ENCODE measurements at places on chromosomes 7 and 10.
A peak's percentile ranks its signal among the peaks of the same experiment; 100 is the strongest.

DNA sequence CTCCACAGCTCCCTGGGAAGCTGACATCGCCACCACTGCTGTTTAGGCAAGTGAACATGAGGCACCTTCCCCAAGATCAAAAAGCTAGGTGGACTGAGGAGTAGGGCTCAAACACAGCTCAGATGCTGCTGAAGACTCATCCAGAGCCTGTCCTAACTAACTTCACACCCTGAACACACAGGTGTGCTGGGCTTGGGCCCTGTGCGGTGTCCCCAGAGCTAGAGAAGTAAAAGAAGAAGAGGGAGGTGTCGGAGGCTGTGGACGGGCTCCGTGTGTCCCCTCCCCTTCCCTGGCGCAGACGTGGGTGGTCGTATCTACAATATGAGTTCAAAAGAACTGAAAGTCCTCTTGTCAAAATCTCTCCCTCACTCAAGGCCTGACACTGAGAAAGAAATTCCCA lies 373.4 kb upstream of the MGMT start:
- DNase-seq, result no peak

GRCh38 chr10:96758423-96758822 lies 38.1 kb upstream of the PIK3AP1 start:
- DNase-seq, result no peak

- no peak for DNase-seq
These were observed 192.3 kb downstream of the REEP3 start for GRCh38 chr10:63713191-63714144.

- DNase-seq, result peak; percentile 6
These were observed 260.4 kb downstream of the SEMA3A start for GRCh38 chr7:83934118-83934734.

GRCh38 chr7:27442455-27442854 lies 199.9 kb downstream of the EVX1 start:
- DNase-seq, result no peak

DNA sequence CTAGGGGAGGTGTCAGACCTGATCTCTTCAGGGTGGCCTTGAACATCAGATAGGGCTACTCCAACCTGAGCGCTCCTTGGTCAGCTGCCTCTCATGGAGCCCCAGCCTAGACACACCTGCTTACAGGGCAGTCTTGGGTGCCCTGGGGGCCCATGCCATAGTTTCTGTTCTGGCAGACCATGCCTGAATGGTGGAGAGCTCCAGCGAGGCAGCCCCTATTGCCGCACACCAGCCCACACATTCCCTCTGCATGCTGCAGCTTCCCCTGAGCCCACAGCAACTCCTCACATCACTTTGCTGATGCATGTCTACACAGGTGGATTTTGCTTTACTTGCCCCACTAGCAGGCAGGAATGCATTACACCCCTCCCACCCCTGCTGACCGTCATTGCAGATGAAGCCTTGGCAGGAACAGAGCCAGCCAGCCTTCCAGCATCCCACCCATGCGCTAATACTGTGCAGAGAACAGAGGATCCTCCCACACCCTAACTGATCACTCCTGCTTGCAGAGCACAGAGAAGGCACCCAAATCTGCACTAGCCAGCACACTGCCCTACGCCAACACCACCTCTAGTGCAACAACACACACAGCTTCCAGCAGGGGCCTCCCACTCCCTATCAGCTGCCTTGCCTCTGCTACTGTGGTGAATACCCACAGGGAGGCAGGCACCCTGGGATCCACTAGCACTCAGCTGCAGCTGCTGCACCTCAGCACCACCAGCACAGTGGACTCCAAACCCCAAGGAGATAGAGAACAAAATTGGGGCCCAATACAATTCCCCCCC lies 43.0 kb upstream of the GRM3 start:
- no peak for DNase-seq

- DNase-seq, result no peak
These were observed 202.2 kb upstream of the ETV1 start for GRCh38 chr7:14191686-14192098.

DNA sequence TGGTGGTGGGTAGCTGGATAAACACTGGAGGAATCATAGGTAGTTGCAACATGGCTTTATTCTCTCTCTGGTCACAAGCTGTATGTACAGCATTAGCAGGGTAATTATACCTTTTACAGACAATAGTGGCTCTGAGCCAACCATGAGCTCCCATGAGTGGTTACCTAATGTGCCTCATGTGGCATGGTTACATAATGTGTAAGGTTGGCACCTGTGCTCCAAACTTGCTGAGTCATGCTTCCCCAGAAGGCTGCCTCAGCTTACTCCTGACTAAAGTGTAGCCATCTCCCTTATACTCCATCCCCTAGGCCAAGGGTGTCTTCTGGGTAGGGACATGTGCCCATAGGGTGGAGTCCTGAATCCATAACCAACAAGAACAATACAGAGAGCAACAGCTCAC lies 345.3 kb upstream of the SEMA3C start:
- no peak for DNase-seq

DNA sequence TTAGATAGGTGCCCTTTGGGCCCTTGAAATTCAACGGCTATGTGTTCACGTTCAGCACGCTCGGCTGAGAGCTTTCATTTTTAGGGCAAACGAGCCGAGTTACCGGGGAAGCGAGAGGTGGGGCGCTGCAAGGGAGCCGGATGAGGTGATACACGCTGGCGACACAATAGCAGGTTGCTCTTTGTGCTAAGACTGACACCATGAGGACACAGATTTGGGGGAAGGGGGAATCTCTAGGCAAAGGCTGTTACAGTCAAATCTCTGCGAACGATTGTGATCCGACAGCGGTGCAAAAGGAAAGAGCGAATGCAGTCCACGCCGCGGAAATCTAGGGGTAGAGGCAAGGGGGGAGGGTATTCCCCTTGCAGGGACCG lies 667 bp downstream of the KLLN start:
- peak; percentile 60 for DNase-seq

DNA sequence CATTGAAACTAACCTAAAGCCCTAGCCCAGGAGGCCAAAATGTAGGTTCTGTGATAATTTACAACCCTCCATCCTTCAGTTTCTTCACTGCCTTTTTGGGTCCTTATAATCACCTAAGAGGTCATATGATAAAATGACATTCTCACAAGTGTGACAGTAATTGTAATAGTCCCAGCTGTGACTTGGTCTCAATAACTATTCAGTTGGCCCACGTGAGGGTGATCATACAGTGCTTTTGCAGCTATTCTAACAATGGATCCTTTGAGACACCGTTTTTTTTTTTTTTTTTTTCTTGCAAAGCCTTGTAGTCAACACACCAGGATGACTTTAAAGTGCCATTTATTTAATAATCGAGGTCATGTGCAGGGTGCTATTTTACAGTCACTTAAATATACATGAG lies 760.0 kb downstream of the PHTF2 start:
- no peak for DNase-seq

- DNase-seq, result no peak
These were observed 33.7 kb downstream of the ZNF37A start for GRCh38 chr10:38127812-38128211.

GRCh38 chr7:130649004-130649790 lies 19.4 kb downstream of the COPG2 start:
- DNase-seq, result peak; percentile 46

- peak; percentile 25 for DNase-seq
These were observed 22.6 kb upstream of the VDAC2 start for GRCh38 chr10:75187961-75188426.

DNA sequence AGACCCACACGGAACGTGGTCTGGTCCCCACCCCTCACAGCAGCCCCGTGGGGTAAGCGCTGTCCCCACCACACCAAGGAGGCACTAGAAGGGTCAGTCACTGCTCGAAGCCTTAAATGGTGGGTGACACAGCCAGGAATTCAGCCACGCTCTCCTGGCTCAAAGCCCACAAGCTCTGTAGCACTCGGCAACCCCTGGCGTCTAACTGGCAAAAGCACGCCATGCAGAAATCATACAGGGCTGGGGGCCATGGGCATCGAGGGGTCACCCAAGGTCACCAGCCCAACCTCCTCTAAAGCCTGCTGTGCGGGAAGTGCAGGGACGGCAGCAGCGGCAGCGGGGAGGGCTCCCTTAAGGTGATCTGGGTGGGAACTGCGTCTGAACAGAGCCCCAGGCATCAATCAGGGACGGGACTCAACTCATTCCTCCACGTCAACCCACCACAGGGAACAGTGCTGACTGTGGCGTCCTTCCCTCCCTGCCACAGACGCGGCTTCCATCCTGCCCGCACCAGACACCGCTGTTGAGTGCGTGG lies 7.8 kb downstream of the GPER1 start:
- no peak for DNase-seq

DNA sequence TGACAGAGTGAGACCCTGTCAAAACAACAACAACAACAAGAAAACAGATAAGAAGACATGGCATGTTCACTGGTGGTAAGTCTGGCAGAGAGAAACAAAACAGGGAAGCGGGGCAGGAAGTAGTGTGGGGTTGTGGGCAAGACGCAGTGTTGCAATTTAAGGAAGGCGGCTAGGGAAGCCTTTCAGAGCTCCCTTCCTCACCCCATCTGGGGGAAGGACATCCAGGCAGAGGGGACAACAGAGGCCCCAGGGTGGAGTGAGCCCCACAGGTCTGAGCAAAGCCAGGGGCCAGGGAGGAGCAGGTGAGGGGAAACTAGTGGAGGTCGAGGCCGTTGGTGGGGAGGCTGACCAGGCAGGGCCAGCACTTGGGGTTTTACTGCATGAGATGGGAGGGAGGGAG lies 16.8 kb downstream of the LAT2 start:
- DNase-seq, result no peak

DNA sequence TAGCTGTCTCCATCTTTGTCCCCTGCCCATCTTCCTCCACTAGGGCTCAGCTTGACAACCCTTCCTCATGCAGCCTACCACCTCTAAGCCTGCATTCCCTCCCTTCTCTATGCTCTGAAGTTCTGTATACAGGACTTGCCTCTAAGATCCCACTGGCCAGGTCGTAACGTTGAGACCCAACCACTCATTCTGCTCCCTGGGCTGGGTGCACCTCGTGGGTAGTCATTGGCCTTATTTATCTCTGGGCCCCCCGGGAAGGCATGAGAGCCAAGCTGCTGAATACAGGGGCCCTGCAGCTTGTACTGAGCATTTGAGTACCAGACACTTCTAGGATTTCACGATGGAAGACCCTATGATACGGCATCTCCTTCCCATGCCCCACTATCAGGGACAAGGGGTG lies 31.2 kb downstream of the MYL10 start:
- DNase-seq, result no peak
